Endothelial cell of coronary artery (primary cell): ENCODE measurements at places on chromosomes 7 and 10. TPM values are rescaled to one million over a fixed set of nuclear protein-coding genes. Genes with fewer than 3 reads are reported as not detected.

PIP gene
- not detected in 2 replicates for total RNA-seq

ZPBP gene
- not detected in 2 replicates for total RNA-seq

LRRC4 gene
- total RNA-seq, result 0.28 and 1.3 TPM in 2 replicates

CPN1 gene
- not detected in 2 replicates for total RNA-seq
